ENCODE measurements at places on chromosomes 7 and 10.

DNA sequence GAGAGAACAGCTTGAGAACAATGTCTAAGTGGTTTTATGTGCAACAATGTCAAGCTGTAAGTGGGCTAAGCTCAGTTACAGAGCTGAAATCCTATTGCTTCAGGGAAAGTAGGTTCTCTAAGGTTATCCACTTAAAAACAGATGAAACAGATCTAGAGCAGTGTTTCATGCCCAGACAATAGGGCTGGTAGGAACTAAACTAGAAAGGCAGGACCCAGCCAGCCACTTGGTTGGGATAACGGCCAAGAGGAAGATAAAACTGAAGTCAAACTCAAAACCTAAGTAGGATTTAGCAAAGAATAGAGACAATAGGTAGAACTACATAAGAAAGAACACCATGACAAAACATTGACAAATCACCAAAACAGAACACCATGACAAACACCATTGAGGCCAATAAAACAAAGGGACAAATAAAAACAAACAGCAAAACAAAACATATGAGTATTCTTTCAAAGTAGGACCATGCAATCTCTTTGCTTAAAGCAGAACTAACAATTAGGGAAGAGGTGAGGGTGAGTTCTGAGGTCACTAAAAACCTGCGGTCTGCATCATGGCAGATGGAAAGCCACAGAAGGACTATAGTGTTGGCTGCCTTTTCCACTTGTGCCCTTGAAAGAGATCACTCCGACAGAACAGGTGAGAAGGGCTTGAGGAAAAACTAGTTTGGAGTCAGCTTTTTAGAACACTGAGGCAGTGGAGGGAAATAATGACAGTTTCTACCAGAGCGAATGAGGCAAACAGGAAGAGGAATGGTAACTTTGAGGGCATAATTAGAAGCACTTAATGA lies 81.0 kb downstream of the HGF start:
- no peak for DNase-seq

DNA sequence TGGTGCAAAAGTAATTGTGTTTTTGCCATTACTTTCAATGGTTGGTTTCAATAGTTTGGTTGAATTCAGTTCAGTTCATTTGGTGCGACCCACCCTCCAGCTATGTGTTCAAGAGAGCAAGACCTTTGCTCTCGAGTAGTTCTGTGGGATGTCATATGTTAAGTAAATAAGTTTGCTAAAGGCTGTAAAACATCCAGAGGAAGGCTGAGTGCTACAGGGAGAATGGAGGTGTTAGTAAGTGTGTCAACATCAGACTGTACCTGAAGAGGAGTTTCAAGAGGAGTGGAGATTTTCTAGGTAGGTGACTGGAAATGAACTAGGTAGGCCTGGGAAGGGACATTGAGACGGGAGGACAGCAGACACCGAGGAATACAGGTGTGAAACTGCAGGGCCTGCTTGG lies 147.7 kb downstream of the SH2D4B start:
- DNase-seq = no peak

DNA sequence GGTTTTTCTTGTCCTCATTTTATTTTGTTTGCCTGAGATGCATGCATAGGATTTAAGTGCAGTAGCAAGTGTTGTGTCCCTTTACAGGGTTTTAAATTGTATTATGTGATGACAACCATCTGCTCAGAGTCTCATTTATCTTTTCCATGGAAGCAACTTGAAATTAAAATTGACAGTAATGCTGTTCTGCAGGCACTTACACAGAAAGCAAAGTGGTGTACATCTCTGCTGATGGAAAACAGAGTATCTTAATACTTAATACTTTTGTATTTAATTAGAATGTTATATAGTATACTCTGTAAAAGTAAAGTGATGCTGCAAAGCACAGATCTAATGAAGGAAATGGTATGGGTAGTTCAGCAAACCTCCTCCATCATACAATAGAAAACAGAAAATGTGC lies 482.9 kb downstream of the POM121L12 start:
- no peak for DNase-seq

DNA sequence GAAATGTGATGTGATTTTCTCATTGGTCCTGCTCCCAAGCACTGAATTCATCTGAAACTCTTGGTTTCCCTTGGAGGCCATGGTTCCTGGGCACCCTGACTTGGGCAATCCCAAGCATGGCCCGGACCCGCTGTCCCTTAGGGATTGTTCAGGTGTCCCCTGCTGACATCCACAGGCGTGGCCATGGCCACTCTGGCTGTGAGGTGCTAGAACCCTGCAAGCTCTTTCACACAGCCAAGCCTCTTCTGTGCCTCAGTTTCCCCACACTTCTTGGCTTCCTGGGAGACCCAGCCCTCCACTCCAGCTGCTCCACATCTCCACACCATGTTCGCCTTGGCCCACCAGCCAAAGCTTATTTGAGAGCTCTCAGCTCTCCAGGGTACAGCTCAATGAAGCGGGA lies 12.0 kb upstream of the AZGP1 start:
- no peak for DNase-seq

DNA sequence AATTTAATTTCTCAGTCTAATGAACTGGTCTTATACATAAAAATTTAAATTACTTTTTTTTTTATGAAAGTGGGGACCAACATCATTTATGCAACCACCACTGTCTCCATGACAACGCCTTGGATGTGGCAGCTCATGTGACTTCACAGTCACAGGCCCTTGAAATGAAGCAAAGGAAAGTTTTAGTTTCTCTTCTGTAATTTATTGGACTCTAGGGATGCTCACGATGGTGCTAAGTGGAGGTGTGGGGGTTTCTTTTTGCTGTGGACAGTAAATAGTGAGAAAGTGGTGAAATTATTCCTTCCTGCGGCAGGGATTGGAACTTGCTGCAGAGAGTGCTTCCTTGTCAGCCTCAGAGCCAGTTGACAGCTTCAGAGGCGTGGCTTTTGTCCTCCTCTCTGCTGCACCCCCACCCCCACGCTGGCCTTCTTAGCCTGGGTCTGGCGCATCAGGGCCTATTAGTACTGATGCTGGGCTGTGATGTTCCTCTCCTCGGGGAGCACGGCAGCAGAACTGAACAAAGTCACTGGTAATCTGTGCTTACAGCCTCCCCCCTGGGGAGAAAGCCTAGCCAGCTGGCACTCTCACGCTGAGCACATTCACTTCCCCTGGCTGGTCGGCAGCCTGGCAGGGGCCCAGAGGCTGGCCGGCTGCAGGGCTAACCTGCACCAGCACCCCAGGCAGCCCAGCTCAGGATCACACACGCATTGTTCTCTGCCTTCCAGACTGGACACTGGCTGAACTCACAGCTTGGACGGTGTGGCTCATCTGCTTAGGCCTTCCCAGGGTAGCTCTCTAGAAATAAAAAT lies 517.5 kb upstream of the GALNT17 start:
- no peak for DNase-seq

Measured in kidney epithelial cell (primary cell).